Omental fat pad (tissue), 4 donors: ENCODE measurements at places on chromosomes 7 and 10.

- DNase-seq = no peak
These were observed 143.5 kb downstream of the PIP4K2A start for GRCh38 chr10:22570733-22571430.

DNA sequence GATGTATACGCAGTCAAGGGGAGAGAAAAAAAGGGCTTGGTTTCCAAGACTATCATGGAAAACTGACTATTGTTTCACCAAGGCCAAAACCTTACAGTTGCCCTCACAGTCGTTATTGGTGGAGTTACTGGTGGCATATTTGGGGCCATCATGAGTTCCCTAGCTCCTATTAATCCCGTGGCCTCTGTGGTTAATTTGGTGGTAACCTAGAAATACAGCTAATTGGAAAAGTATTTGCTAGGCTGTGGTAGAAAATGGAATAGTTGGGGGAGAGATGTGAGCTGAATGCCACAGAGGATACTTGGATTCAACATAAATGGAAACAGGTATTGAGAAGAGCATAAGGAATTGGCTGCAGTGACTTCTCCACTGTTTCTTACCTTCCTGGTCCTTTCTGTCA, 450.7 kb downstream of the KCNMA1 start:
- no peak for DNase-seq

DNA sequence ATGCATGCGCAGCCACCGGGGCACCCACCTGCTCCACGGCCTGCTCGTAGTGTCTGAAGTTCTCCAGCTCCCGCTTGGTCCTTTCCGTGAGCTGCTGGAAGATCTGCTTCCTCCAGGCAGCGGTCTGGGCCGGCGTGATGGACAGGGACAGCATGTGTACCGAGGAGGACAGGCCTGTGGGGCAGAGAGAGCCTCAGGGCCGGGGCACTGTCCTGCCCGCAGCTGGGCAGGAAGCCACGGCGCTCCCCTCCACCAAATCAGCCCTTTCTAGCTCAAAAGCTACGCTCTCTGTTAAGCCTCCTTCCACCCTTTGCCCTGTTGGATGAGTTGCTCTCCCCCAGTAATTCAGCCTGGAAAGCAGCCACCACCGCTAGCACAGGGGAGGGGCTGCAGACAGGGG, 19.2 kb downstream of the TECPR1 start:
- no peak for DNase-seq

DNA sequence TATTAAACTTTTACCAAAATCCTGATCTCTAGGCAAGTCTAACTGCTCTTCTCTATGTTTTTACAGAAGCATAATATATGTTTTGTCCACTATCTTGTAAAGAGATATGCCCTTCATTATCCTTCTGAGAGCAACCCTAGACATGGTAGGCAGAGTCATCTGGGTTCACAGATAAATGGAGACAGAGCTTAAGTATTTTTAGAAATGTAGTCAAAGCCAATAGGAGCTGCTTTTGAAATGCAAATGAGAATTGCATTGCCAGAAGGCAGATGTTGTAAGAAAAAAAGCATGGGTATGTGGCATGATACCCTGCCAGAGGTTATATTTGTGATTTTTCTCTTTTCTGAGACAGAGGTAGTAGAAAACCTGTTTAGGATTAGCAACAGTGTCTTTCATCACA, 964.8 kb downstream of the SORCS3 start:
- no peak for DNase-seq

- no peak for DNase-seq
These were observed 39.9 kb upstream of the SORCS3 start for GRCh38 chr10:104601166-104601565.

- no peak for DNase-seq
These were observed 77.1 kb downstream of the KCNMA1 start for GRCh38 chr10:77560471-77560870.

DNA sequence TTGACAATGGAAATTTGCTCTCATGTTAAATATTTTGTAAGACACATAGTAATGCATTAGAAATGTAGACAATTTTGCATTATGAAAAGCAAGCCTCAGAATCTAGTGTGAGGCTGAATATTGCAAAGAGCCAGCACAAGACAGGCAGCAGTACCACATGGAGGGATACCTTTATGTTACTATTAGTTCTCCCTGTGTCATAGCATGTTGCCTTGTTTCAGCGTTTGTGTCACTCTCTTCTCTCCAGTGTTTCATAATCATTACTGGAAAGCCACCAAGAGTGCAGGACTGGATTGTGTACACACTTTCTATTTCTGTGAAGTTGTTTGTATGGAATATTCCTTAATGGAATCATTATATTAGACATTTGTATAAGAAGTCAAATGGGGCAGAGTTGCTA, 8.5 kb downstream of the AHR start:
- DNase-seq = no peak

- no peak for DNase-seq
These were observed 59.6 kb upstream of the BICC1 start for GRCh38 chr10:58453105-58453504.

GRCh38 chr7:29078311-29079260, 67.8 kb downstream of the CPVL start:
- no peak for DNase-seq

DNA sequence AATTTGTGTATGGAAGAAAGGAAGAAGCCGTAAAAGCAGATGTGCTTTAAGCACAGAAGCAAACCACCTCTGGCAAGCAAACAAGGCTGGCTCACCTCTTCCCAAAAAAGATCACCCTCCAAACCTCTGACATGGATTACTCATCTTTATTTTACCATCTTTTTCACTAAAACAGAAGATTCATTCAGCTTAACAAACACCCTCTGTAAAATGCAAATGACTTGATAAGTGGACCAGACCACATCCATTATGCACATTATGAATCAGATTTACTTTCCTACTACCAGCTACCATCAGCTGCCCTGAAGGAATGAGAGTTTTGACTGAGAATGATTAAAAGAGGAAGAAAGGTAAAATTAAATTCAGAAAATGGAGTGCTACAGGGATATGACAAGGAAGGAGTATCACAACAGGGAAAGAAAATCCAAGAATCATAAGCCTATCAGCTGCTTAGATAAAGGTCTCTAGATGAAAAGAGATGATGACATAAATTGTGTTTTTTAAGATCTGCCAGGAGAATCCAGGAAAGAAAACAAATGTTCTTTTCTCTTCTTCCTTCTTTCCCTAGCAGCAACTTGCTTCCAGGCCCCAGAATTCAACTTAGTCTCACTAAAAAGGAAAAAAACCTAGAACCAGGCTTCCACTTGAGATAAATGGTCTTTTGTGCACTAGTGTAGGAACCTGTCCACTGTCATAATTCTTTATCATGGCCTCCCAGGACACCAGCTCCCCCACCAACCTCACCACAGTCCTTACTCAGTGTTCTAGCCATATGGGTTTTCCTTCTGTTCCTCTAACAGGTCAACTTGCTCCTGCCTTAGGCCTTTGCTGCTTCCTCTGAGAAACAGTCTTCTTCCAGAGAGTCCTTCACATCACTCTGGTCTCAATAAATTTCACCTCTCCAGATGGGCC, 47.4 kb downstream of the JAZF1 start:
- no peak for DNase-seq

DNA sequence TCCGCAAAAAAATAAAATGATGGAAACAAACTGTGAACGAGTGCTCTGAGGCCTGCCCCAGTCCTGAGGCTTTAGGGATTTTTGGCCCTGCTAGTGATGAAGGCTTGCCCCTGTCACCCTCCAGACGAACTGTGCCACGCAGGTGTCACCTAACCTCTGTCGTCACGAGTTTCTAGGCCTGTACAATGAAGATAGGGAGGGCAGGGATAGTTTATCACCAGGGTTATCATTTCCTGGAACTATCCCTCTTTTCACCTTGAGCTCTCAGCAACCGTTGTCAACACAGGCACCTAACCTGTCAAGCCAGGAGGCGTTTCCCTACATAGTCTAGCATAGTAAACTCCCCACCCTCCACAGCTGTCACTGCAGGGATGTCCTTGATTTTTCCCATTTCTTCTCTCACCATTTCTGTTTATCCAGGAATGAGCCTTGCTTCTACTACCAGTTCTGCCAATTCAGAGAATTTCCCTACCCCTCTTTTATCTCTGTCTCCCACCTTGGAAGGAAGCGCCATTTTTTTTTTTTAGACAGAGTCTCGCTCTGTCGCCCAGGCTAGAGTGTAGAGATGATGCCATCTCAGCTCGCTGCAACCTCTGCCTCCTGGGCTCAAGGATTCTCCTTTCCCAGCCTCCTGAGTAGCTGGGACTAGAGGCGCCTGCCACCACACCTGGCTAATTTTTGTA, 2.2 kb upstream of the ACHE start:
- no peak for DNase-seq

DNA sequence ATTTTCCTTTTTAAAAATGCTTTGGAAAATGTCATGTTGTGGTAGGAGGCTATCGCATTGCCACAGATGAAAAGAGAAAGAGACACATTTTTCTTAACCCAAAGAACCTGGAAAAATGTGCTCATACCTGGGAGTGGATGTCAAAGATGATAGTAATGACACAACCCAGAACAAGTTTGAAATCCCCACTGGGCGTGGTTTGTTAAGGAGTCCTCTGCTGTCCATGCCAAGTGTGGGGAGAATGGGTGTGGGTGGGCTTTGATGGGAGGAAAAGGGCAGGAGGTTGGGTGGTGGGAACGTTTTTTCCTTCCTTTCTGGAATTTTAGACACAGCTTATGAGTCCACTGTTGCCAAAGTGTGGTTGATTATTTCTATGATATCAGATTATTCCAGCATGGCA, 10.9 kb downstream of the OPTN start:
- DNase-seq = no peak

DNA sequence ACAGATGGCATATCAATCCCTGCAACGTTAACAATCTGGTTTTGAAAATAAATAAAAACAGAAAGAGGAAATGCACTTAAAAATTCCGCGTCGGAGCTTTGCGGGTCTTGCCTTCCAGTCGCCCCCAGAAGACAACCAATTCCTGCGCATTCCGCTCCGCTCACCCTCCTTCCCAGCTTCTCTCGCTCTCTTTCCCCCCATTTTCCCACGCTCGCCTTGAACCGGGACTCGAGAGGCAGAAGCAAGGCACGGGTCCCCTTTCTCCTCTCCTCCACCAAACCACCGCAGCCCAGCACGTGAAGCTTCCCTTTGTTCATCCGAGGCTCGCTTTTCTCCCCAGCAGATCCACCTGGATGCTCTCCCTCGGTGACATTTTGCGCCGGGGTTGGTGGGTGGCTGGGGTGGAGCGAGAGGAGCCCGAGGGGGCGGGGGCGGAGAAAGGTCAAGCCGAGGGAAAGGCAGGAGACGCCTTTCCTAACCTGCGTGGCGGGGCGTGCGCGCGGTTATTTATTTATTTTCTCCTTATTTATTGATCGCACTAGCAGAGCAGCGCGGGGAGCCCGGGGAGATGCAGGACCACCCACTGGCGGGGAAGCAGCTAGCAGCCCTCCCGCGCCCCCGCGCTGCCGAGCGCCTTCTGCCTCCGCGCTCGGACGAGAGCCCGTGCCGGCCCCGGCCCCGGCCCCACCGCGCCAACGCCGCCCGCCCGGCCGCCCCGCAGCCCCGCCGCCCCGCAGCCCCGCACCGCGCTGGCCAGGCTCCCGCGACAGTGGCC, at the start of gene KCND2:
KCND2 (plus strand) TSS at position 475 of the 775 bp plus-strand sequence.
- DNase-seq = no peak

DNA sequence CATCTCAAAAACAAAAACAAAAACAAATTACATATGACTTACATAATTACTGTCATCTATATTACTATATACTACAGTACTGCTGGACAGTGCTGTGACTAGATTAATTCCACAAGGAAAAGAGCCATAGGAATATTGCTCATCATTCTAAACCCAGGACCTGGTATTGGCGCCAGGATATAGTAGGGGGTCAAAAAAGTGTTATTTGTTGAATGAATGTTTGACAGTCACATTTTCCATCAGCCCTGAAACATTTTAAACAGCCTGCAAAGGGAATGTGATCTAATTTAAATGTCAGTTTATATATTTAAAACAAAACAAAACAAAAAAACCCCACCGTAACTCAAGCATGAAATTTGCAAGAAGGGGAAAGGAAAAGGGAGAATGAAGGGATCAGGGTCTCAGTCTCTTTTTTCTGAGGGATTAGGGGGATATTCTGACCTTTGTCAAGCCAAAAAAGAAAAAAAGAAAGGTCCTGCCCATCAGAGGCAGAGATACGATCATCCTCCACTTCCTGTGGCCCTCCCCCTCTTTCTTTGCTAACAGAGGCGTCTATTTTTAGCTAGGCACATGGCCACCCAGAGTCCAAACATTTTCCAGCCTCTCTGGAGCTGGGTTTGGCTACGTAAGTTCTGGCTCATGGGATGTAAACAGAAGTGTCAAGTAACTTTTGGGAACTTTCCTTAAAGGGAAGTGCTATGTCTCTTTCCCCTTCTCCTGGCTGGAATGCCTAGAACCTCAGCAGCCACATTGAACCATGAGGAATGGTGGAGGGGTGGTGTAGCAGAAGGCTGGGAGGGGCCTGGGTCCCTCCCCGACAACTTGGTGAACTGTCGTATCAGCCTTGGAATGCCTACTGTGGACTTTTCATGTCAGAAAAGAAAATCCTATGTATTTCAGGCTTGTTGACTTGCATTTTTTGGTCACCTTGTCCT, 44.6 kb upstream of the DLG5 start:
- no peak for DNase-seq

- DNase-seq = no peak
These were observed 1.3 kb downstream of the CTTNBP2 start for GRCh38 chr7:117871778-117872538.

DNA sequence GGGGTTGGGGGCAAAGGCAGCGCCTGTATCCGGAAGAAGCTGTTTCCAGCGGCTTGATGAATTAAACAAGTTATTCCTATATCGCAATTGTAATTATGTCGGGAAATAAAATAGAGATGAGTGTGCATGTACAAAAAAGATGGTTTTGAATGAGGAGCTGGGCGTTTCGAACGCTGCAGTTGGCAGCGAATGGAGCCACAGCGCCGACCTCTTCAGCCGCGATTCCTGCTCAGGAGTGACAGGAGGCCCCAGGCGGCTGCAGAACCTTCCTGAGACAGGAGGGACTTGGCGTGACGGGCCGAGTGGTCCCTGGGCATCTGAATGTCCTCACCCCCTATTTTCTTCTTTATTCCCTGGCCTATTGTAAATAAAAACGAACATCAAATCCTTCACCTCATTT, 184.9 kb downstream of the DNAJB6 start:
- no peak for DNase-seq
